NCI-H2081 treated with DMSO at 0.1 percent for 48 hours (cell line): ENCODE measurements at places on chromosomes 5 and 9.

DNA sequence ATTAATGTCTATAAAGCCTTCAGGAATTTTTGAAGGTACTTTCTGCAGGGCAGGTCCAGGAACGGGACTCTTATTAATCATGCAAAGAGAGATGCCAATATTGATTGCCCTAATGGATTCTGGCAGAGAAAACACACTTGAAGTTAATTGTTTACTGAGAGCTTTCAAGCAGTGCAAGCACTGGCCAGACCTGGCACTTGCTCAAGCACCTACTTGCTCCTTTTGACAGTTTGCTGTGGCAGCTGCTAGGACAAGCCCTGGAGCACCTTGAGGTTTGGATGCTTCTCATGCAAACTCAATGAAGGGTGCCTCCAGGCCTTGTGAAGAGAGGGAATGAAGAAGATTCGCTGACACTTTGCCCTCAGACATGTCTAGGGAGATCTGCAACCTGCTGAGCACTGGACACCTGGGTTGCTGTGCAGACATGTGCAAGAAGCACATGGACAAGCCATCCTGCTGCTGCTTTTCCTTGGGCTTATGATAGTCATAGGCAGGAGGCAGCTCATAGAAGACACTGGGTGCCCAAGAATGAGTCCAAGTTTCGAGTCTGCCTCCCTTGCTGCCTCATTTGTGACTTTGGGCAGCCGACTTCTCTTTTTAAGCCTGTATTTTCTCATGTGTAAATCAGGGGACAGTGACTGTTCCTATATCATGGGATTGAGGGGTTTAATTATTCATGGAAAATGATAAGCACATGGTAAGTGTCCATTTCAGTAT is 88.8 kb upstream of the EQTN start:
- no peak for DNase-seq

GRCh38 chr5:164735334-164735733 is 1229.9 kb downstream of the MAT2B start:
- no peak for DNase-seq

DNA sequence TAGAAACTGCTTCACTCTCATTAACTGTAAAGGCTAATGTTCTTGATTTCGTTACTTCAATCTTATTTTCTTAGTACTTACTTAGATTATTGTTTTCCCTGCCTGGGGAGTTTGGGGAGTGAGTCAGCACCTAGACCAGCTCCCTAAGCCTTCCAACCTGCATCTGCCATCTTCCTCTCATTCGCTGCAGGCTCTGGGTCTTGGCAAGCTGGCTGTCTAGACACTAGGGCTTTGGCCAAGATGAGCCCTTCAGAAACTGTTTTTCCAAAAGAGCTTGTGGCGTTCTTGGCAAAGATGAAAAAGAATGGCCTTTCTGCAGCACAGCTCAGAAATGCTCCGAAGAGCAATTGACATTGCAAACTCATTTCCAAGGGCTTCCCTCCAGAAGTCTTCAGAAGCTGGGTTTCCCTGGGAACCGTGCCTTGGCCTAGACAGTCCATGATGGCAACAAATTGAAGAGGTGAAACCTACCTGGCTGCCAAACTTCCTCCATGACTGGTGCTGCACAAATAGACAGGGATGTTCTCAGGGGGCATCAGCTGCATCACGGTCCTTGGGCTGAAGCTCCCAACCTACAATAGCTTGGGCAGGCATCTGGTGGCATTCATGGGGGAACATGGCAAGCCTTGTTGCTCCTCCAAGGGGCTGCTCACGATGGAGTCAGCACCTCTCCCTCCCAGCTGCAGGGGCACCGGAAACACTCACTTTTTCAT is 76.6 kb downstream of the NSUN2 start:
- DNase-seq = no peak

GRCh38 chr5:3862906-3863305 is 267.3 kb downstream of the IRX1 start:
- no peak for DNase-seq

DNA sequence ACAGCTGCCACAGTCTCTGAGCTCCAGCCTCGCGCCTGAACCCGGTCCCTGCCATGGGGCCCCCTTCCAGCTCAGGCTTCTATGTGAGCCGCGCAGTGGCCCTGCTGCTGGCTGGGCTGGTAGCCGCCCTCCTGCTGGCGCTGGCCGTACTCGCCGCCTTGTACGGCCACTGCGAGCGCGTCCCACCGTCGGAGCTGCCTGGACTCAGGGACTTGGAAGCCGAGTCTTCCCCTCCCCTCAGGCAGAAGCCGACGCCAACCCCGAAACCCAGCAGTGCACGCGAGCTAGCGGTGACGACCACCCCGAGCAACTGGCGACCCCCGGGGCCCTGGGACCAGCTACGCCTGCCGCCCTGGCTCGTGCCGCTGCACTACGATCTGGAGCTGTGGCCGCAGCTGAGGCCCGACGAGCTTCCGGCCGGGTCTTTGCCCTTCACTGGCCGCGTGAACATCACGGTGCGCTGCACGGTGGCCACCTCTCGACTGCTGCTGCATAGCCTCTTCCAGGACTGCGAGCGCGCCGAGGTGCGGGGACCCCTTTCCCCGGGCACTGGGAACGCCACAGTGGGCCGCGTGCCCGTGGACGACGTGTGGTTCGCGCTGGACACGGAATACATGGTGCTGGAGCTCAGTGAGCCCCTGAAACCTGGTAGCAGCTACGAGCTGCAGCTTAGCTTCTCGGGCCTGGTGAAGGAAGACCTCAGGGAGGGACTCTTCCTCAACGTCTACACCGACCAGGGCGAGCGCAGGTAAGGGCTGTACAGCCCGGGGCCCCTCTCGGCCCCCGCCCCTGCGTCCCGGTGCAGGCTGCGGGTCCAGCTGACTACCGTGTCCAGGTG is 509 bp downstream of the LVRN start:
- no peak for DNase-seq

DNA sequence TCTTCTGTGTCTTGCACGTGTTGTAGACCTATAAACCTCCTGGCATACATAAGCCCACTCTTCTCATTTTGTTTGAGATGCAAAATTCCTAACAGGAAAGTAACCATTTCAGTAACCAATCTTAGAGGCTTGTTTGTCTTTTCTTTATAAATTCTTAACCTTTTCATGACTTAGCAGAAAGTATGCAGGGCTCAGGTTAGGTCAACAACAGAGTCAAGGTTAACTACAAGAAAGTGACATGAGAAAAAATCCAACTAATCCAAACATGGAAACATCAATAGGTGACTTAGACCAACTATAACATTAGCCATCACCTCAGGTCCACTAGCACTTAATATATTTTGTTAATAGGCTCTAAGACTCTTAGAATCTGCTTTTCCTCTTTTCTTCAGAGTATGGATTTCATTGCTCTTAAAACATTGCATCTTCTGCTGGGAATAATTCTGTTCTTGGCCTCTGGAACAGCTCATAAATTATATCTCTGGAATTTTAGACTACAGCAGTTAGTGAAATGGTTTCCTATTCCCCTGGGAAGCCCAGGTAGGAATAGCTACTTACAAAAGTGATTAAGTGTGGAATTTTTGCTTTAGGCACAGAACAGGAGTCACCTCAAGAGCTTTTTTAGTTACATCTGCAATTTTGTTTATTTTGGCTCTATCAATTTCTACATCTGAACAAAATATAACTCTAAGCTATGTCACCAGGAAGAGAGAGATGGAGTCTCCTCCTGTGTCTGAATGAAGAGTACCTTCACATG is 155.3 kb upstream of the ANKRD55 start:
- DNase-seq = no peak
